Adipose tissue (tissue), 3 donors: ENCODE measurements at places on chromosomes 1 and 21. TPM values are rescaled to one million over a fixed set of nuclear protein-coding genes. Genes with fewer than 3 reads are reported as not detected.

Gene DCST2
- 0.86 TPM for polyA plus RNA-seq

Gene TSPAN1
- polyA plus RNA-seq = 7.0 TPM

Gene CD5L
- 0.06 TPM for polyA plus RNA-seq

Gene SPOCD1
- 6.8 TPM for polyA plus RNA-seq

Gene ZSCAN20
- 0.64 TPM for polyA plus RNA-seq

Gene PDZK1IP1
- 34.6 TPM for polyA plus RNA-seq

Gene KIF21B
- 1.2 TPM for polyA plus RNA-seq

Gene PLXNA2
- polyA plus RNA-seq = 8.1 TPM

Gene COL9A2
- polyA plus RNA-seq = 2.8 TPM

Gene KLF17
- polyA plus RNA-seq = 0.01 TPM

Gene B3GALT2
- polyA plus RNA-seq = 0.13 TPM

Gene GNAT2
- polyA plus RNA-seq = not detected
